G401 (cell line): ENCODE measurements at places on chromosomes 6 and 20. TPM values are rescaled to one million over a fixed set of nuclear protein-coding genes. Genes with fewer than 3 reads are reported as not detected.

The FUT9 gene
- total RNA-seq = 0.06 TPM in 1 of 2 replicates, not detected in the other

DNA sequence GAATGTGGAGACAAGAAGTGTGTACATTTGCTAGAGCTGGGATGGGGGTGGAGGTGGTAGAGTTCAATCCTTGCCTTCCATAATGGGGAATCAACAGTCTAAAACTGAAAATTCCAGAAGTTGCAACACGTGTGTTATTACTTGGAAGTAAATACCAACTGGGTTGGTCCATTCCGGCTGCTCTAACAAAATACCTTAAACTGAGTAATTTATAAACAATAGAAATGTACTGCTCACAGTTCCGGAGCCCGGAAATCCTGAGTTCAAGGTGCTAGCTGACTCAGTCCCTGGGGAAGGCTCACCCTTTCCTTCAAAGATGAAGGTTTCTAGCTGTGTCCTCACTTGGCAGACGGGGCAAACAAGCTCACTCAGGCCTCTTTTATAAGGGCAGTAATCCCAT lies 59.0 kb downstream of the RIN2 start:
- DNase-seq = no peak

- no peak for DNase-seq
Observed at GRCh38 chr6:107603006-107603370, 113.1 kb downstream of the SOBP start.

DNA sequence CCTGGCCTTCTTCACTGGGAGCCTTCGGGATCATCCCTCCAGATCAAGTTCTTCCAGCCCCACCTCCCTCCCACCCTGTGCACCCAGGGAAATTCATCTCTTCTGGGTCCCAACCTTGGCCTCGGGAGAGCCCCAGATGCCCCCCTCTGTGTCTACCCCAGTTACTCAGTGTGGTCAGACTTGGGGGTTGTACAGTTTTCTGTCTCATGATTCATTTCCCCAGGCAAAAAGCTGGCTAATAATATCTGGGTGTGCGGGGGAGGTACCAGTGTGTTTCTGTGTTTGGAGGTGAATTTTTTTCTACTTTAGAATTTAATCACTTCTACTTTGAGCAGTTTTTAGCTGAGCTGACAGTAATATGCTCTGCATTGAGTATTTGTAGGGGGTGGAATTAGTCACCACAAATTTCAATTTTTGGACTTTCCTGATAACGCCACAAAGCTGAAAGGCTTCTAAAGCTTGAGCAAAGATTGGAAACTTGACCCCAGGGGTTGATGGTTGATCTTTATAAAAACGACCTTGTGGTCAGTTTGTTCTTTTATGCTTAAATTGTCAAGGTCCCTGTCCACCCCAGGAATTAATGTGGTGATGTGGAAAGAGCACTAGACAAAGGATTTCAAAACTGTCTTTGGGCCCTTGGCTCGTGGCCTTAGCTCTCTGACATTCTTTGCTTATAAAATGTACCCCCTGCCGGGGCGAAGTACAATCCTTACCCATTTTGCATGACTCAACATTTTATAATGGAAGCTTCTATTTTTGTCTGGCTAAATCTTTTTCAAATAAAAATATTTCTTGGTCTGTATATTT lies 284.7 kb upstream of the TAB2 start:
- no peak for DNase-seq

- DNase-seq = no peak
Observed at GRCh38 chr6:41942067-41942851, 651 bp upstream of the CCND3 start.

GRCh38 chr6:39386487-39386886 lies 64.0 kb upstream of the KCNK16 start:
- DNase-seq = no peak

- DNase-seq = no peak
Observed at GRCh38 chr20:52054123-52054522, 137.5 kb downstream of the ZFP64 start.

GRCh38 chr20:50367104-50367674 lies 143.0 kb upstream of the PTPN1 start:
- DNase-seq = no peak
